IMR-90 (cell line): ENCODE measurements at places on chromosomes 13 and 19. TPM values are rescaled to one million over a fixed set of nuclear protein-coding genes. Genes with fewer than 3 reads are reported as not detected.
A peak's percentile ranks its signal among the peaks of the same experiment; 100 is the strongest.

DNA sequence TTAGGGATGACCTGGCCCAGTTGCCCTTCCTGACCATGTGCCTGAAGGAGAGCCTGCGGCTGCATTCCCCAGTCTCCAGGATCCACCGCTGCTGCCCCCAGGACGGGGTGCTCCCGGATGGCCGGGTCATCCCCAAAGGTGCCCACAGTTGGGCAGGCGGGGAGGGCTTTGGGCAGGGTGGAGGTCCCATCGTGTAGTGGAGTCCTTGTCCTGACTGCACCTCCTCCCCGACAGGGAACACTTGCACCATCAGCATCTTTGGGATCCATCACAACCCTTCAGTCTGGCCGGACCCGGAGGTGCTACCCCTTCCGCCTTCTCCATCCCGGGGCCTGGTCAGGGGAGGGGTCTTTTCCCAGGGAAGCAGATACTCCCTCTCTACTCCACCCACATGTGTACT, 31.7 kb upstream of the CYP4F8 start:
- DNase-seq = no peak

GRCh38 chr13:41457589-41458186, 338 bp downstream of the RGCC start:
- no peak for DNase-seq

GRCh38 chr19:41706741-41707501, 1.5 kb upstream of the CEACAM5 start:
- no peak for DNase-seq

GRCh38 chr19:7251494-7251893, 42.7 kb downstream of the INSR start:
- DNase-seq = no peak

- DNase-seq = no peak
These were observed 5.0 kb upstream of the BSG start for GRCh38 chr19:567296-567900.

GRCh38 chr13:89136678-89137077, 1465.5 kb downstream of the SLITRK5 start:
- no peak for DNase-seq

GRCh38 chr13:63636316-63636993, 2220.8 kb upstream of the PCDH20 start:
- DNase-seq = no peak

DNA sequence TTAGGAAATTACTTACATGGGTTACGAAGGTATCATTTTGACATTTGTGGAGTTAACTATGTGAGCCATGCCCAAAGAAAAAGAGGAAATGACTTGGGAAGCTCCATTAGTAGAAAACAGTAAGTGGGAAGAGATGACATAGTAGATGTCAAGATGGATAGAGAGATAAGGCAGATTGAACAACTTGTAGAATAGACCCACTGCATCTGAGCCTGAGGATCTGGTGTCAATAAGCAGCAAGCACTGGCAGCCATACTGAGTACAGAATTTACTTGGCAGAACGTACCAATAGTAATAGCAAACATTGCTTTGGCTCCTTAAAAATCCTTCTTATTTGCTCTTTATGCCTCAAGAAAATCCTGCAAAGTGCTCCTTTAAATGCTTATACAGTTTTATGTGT, 203.8 kb downstream of the GPC6 start:
- DNase-seq = no peak

DNA sequence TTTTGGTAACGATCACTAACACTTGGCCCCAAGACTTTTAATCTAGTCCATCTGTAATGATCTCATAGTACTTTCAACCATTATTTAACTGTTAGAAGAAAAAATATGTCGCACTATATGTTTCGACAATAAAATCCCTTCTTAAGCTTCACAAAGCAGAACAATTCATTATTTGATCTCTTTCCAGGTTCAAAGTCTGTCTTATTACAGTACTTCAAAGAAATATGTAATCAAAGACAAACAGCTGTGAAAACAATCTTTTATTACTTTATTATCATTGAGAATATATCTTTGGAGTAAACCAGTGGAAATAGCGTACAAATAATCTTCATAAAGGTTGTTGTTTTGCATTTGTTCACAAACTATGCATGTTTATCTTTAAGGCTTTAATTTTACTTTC, 93.5 kb downstream of the DACH1 start:
- DNase-seq = no peak

DNA sequence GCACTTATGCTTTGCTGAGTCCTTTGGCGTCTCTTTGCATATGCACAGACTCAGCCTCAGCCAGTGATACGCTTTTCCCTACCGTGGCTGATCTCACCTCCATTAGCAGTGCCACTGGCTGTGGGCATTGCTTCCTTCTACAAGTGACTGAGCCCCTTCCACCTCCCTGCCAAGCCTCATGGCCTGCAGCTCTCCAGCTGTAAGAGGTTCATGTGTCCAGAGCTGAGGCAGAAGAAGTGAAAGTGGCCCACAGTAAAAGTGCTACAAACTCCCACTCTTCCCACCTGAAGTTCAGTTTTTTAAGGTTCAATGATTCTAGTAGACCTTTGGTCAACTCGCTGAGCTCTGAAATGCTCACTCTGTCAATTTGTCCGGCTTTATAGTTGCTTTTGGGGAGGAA, 44.7 kb downstream of the SMARCA4 start:
- DNase-seq = no peak

- DNase-seq = peak; percentile 59
These were observed 70.3 kb downstream of the ALOX5AP start for GRCh38 chr13:30805603-30806011.

GRCh38 chr13:96089749-96090239, at the start of gene HS6ST3:
Gene HS6ST3 (plus strand): TSS chr13:96090107.
- DNase-seq = no peak

GRCh38 chr19:19514215-19514657, 1.1 kb downstream of the TSSK6 start:
- no peak for DNase-seq

DNA sequence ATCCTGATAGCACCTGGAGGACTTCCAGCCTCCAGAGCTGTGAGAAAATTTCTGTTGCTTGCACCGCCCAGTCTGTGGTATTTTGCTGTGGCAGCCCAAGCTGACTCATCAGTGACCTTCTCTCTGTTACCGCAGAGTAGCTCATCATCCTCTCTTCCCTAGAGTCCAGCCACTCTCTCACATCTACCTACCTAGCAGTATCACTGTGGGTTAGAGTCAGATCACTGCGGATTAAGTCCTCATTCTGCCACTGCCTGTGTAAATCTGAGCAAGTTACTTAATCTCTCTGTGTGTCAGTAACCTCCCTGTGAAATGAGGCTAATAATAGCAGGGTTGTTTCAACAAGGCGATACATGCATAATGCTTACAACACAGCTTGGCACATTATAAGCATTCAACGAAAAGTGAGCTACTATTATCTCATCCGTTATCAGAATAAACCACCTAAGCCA, 40.3 kb upstream of the USPL1 start:
- DNase-seq = peak; percentile 95

DNA sequence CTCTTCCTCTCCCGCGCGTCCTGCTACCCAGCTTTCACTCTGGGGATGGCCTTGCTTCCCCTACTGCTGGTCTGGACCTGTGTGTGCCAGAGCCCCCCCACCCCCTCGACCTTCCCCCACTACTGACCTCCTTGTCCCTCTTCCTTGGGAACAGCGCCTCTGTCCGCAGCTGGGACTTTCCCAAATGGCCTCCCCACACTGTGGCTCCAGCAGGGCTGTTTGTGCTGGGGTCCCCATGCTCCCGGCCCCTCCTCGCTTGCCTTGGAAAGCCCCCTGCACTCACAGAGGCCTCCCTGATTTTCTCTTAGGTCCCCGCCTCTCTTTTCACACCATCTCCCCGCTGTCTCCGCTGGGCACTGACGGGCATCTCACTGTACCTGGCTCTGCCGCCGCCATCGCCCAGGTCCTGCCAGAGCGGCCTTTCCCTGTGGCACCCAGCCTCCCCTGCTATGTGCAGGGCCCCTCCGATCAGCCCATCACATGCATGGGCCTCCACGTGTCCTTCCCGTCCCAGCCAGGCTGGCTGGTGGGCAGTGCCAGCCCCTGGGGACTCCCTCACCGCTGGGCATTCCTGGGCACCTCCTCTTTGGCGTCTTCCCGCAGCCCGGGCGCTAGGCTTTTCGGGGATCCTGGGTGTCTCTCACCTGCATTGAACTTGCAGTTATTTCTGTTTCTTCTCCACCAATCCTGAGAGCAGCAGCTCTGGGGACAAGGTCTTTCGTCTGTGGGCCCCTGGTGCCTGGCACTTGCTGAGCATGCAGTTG, 118.7 kb downstream of the ATP11A start:
- DNase-seq = no peak

DNA sequence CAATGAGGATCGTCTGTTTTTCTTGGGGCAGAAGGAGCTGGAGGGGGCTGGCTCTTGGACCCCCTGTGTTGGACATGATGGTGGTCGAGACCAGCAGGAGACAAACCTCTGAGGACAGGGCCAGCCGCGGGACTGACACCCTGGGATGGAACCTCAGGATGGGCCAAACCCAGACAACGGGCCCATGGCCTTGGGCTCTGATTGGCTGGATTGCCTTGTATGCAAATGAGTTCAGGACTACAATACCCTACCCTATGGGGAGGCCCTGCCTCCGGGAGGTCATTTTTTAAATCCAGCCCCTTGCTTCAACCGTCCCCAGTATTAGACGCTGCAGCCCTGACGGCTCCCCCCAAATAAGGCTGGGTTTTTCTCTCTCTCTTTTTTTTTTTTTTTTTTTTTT, 22.0 kb downstream of the SLC5A5 start:
- no peak for DNase-seq

DNA sequence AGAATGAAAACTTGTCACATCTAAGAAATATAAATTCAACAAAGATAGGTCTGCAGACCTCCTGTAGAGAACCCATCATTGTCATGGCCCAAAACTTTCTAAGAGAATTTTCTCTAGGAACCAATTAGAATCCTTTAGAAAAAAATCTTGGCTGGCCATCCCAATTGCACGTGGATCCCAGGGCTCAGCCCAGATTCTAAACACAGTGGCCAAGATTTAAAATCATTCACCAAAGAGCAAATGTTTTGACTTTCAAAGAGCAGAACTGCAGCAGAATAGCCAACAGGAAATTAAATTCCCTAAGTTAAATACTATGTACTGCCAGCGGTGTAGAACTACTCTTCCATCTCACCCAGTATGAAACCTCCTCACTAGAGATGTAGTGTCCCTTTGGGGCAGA, 21.3 kb downstream of the IPO5 start:
- no peak for DNase-seq

DNA sequence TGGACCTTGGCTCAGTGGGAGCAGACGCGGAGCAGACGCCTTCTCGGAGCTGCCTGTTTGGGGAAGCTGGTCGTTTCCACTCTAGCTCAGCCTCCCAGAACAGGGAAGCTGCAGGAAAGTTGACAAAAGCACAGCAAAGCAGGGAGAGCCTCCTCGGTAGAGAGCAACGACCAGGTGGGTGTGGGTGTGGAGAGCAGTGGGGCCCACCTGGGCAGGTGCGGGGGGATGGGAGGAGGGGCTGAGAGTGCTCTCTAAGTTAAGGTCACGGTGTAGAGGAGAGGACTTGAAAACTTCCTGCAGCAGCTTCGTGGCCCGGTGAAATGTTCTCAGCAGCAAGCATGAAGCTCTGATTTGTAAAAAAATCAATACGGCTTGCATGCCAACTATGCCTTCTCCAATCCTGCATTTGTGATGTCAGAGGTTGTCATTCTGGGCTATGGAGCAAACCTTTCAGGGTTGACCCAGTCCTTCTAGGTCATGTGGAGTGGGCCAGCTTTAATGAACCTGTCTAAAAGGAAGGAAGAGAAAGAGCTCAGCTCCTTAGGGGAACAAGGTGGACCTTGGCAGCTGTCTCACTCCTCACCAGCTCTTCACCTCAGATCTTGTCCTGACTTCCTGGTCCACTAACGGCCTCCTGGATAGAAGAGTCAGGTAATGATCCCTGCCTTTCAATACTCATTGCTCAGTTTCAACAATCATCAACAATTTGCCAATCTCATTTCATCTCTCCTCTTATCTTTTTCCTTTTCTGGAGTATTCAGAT, 85.8 kb upstream of the UBL3 start:
- no peak for DNase-seq

- DNase-seq = no peak
These were observed 14.5 kb downstream of the CERS1 start for GRCh38 chr19:18881491-18881890.

DNA sequence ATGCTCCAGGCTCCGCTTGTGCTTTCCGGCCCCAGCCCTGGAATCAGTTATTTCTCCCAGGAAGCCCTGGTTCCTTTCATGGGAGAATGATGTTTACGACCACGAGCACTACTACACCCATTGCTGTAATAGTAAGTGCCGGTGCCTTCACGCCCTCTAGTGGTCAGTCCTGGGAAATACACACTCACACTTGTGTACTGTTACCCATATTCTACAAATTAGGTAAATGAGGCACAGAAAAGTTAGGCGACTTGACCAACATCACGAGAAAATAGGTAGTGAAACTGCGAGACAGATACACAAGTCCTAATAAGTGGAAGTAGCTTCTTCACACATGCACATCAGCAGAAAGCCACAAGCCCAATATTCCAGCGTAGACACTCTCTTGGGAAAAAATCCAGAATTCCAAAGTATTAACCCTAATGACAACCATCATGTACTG, 21.7 kb downstream of the CEACAM21 start:
- DNase-seq = peak; percentile 55

DNA sequence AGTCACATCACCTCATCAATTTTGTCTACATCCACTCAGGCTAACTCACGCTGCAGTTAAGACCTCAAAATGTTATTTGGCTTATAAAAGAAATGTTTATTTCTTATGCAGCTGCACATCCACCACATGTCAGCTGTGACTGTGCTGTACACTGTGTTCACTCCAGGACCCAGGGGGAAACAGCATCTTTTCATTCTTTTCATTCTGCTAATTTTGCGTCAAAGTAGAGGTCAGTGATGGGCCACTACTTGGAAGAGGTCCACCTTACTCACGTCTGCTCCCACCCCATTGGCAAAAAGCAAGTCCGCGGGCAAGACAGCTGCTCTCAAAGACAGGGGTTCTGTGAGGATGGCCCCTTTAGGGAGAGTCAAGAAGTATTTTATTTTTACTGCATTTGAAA, 4.5 kb upstream of the DCT start:
- DNase-seq = peak; percentile 17

GRCh38 chr19:325173-325936, 19.2 kb downstream of the MIER2 start:
- no peak for DNase-seq

DNA sequence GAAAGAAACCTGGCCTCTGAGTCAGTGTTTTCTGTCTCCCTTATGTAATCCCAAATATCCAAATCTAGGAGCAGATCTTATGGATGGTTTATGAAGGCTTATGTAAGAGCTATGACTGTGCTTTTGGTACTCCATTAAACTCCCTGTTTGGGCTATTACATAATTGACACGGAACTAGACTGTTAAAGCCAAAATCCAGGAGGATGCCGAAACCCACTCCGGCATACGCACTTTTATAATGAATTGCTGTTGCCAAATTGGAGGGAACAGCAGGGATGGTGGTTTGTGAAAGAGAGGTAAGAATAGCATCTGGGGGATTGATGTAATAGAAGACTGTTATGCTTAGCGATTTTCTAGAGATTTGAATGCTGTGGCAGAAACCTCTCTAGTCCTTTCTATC, 2.0 kb downstream of the MTUS2 start:
- no peak for DNase-seq

Gene SLC25A41
- total RNA-seq = not detected in 2 replicates

Gene GADD45B
- 28.1 and 30.1 TPM in 2 replicates for total RNA-seq

Gene DACT3
- 1.6 and 1.9 TPM in 2 replicates for total RNA-seq

Gene ZNF530
- 4.4 and 6.6 TPM in 2 replicates for total RNA-seq

Gene CYP2A6
- total RNA-seq = not detected in 2 replicates

Gene ALOX5AP
- 0.28 TPM in 1 of 2 replicates, not detected in the other for total RNA-seq

Gene EFNB2
- 5.4 and 6.9 TPM in 2 replicates for total RNA-seq

Gene KIR2DL4
- not detected in 2 replicates for total RNA-seq

Gene CABP5
- not detected in 2 replicates for total RNA-seq

Gene HRC
- not detected in 2 replicates for total RNA-seq

Gene ZNF729
- not detected in 2 replicates for total RNA-seq

Gene ADAMTS10
- total RNA-seq = 2.8 and 3.4 TPM in 2 replicates
